Activated T-cell treated with anti-CD3 and anti-CD28 coated beads, Interleukin-2, amount 50 U/mL, for 72 hours (primary cell): ENCODE measurements at places on chromosomes 2 and 18. TPM values are rescaled to one million over a fixed set of nuclear protein-coding genes. Genes with fewer than 3 reads are reported as not detected.

Gene CCT4
- 251 TPM for total RNA-seq

Gene XPO1
- total RNA-seq, result 130 TPM

Gene MAP3K19
- not detected for total RNA-seq

Gene ESPNL
- 0.07 TPM for total RNA-seq

Gene SCN1A
- not detected for total RNA-seq

Gene POTEC
- total RNA-seq, result not detected

Gene CAVIN2
- not detected for total RNA-seq

Gene SNORC
- total RNA-seq, result 4.0 TPM

Gene ESCO1
- 23.6 TPM for total RNA-seq

Gene LGALSL
- total RNA-seq, result 2.0 TPM

Gene IL18RAP
- total RNA-seq, result 7.6 TPM

Gene GPAT2
- 12.4 TPM for total RNA-seq

Gene MBOAT2
- total RNA-seq, result 7.7 TPM

GRCh38 chr2:71191570-71191943, 35.3 kb downstream of the PAIP2B start:
- no peak for DNase-seq

- DNase-seq, result no peak
These were observed 148.9 kb upstream of the TNP1 start for GRCh38 chr2:217008794-217009193.

DNA sequence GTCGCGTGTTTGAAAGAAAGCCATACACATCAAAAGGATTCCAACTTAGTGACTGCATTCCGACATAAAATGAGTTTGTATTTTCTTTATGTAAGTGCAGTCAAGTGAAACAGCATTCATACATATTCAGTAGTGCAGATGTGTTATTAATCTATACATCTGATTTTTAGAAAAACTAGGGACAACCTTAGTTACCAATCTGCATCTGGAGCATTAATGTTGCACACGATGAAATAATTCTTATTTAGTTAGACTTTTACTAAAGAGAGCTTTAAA, 1.9 kb downstream of the GORASP2 start:
- DNase-seq, result no peak

- DNase-seq, result no peak
These were observed 222.9 kb downstream of the KLHL29 start for GRCh38 chr2:23607925-23608324.

- DNase-seq, result no peak
These were observed 633.2 kb downstream of the FBXO15 start for GRCh38 chr18:73514449-73514848.

- DNase-seq, result no peak
These were observed 348.1 kb downstream of the CCDC85A start for GRCh38 chr2:56531668-56532420.

GRCh38 chr2:9260464-9260918, 53.9 kb downstream of the ASAP2 start:
- no peak for DNase-seq

DNA sequence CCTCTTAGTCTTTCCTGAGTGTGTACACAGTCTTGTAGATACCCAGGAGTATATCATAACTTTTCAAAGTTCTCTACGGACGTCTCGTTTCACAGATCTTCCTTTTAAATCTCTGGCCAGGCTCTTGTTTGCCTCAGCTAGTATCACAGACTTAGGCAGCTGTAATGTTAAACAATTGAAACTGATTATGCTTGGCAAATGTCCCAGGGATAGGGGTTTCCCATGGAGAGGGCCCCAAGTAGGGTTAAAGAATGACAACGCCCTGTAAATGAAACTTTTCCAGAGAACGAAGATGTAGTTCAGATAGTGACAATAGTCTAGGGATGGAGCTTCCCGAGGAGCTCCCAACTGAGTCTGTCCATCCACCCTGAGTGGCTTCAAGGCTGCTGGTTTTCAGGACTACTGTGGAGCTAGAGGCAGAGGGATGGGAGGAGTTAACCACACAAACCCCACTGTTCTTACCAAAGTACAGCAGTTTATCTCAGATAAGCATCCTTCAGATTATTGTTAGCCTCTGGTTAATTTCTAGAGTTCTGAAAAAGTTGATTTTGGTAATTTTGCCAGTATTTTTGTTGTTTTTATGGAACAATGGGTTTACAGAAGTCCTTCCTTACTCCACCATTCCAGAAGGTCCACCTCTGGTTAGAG, 9.1 kb downstream of the NEURL3 start:
- no peak for DNase-seq

GRCh38 chr2:1973636-1974035, 229.3 kb upstream of the PXDN start:
- no peak for DNase-seq

GRCh38 chr2:310994-311393, 23.1 kb upstream of the ALKAL2 start:
- no peak for DNase-seq

DNA sequence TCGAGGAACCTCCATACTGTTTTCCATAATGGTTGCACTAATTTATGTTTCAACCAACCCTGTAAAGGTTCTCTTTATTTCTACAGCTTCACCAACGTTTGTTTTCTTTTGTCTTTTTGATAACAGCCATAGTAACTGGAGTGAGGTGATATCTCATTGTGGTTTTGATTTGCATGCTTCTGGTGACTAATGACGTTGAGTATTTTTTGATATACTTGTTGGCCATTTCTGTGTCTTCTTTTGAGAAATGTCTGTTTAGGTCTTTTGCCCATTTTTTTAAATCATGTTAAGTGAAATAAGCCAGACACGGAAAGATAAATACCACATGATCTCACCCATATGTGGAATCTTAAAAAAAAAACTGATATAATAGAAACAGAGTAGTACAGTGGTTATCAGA, 74.8 kb upstream of the SMIM21 start:
- DNase-seq, result no peak

GRCh38 chr18:76521417-76522121, 26.5 kb upstream of the ZNF516 start:
- no peak for DNase-seq

DNA sequence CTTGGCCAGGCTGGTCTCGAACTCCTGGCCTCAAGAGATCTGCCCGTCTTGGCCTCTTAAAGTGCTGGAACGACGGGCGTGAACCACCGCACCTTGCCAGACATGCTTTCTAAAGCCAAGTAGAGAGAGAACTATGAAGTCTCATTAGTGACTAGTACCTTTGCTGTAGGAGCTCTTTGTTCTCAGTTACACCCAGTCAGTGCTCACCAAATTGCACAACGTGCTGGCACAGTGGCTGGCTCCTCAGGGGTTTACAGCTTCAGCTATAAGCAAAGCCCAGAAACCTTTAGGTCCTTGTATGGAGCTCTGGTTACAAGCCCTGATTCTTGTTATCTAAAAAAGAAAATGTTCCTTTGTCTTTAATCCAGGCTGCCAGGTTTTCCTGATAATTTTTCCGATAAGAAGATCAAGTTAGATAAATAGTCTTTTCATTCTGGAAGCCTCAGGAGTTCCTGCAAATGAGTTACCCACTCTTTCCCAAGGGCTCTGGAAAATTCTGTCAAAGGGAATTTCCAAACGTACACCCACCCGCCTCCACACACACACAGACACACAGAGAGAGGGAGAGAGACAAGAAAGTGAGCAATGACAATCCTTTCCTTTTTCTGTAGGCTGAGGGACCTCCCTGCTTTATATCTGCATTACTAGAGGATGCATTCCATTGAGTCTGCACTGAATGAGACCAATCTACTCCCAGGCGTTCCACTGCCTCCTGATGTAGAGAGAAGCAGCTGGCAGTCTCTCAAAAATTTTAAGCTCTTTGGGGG, 100.2 kb upstream of the CSRNP3 start:
- no peak for DNase-seq

DNA sequence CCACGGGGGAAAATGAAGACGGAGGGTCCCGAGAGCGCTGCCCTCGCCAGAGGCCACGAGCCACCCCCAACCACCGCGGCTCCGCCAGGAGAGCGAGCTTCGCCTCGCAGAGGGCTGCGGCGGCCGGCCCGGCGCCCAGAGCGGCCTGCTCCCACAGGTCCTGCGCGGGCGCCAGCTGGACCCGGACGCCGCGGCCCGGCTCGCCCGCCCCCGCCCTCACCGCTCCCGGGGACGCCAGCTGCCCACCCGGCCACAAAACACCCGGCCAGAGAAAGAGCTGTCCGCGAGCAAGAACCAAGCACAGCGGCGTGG, 709 bp downstream of the PTPN2 start:
- DNase-seq, result peak; percentile 50

- DNase-seq, result no peak
These were observed 169.6 kb upstream of the RGPD4 start for GRCh38 chr2:107657049-107657448.

GRCh38 chr2:48993576-48993975, 160.7 kb downstream of the FSHR start:
- no peak for DNase-seq

DNA sequence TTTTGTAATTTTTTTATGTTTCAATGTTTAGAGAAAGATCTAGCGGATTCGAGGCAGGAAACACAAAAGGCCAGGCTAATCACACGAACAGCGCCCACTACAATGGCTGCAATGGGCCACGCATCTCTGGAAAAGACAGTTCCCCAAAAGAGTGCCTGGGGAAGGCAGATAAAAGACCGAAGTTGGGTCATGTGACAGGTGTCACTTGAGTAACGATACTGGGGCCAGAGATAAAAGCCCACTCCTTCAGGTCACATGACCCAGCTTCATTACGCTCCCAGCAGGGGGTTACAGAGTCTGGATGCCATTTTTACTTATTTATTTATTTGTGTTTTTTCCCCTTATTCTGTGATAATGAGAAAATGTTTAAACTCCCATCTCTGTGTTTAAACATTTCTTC, 95.4 kb downstream of the CDK15 start:
- no peak for DNase-seq

DNA sequence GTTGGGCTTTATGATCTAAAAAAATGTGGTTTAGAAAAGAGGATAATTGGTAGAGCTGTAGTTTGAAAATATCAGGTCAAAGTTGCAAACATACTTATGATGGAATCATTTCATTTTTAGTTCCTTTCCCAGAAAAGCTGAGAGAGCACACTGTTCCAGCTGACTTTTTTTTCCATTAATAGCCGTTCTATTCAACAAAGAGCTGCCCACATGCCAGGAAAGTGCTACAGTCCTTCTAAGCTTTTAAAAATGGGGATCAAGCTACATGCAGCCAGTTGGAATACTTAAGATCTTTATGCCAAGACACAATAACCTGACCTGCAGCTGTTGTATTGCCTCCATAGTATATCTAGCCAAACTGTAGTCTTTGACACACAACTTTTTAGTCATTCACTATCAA, 111.5 kb downstream of the GALNT3 start:
- no peak for DNase-seq

DNA sequence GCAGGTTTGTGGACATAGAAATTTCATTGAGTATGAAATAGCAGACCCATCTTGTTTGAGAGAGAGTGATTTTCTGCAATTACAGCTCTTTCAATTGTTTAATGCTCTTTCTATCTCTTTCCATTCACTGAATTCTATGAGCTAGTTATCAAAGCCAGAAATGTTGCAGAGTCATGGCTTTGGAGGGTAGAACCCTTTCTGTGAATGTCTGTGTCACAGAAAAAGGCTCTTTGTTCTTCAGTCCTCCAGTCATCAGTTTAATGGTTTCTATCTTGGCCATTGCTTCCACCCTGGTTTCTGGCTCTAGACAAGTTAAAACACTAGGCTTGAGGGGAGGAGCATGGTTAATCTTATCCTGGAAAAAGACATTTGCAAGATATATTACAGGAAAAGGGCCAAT, 655.0 kb downstream of the STK39 start:
- DNase-seq, result no peak

GRCh38 chr2:38099099-38100028, 23.4 kb upstream of the CYP1B1 start:
- no peak for DNase-seq

- peak; percentile 7 for DNase-seq
These were observed 2.1 kb downstream of the MDH1 start for GRCh38 chr2:63590626-63591408.

DNA sequence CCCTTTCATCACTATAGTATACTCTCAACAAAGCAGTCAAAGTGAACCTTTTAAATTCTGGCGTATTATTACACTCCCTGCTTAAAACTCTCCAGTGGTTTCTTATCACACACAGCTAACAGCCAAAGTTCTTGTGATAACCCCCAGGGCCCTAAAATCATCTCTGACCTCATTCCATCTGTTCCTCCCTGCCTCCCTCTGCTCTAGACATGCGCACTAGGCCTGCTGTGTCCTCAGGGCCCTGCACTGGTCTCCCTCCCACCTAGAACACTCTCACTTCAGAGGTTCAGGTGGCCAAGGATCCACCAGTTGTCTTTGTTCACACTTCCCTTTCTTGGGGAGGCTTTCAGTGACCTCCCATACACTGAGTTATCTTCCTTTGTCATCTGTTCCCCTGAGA, 603.4 kb downstream of the DSC3 start:
- no peak for DNase-seq
